ENCODE measurements at places on chromosomes 6 and 20.

- DNase-seq, result no peak
Measured at GRCh38 chr6:38133932-38134703, 314.6 kb downstream of the ZFAND3 start.

- DNase-seq, result no peak
Measured at GRCh38 chr6:99588618-99589289, 17.9 kb upstream of the PRDM13 start.

DNA sequence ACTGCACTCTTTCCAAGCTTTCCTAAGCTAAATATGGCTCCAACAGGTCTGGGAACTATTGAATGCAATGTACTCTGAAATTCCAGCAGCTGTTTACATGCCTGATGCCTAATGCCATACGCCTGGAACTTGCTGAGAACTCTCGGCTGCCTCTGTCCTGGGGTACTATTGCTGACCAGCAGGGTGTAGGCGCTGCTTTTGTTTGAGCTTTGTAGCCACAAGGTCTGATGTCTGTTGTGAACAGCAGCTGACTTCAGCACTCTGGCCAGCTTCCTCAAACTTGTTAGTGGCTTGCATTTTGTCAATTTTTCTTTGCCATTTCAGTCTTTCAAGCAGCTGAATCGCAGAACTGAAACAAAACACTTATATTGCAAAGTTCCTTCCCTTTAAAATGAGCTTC, 26.7 kb downstream of the SAYSD1 start:
- DNase-seq, result peak; percentile 74

DNA sequence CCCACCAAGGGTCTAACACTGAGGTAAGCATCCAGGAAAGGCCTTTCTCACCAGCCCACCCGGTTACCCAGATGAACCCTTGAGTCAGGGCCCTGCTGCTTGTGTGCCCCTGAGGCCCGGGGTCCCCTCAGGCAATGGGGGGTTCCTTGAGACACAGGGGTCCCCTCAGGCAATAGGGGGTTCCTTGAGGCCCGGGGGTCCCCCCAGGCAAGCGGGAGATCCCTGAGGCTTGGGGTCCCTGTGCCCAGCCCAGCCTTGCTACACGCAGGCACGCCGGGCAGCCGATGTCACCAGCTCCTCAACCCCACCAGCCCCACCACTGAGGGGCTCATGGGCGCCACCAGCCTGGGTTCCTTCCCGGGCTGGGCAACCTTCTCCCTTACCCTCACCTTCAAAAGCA, 247.2 kb downstream of the TTLL2 start:
- DNase-seq, result no peak

- peak; percentile 84 for DNase-seq
Measured at GRCh38 chr20:35145141-35145564, 2.0 kb downstream of the EDEM2 start.

GRCh38 chr20:59152559-59153354, 10.9 kb upstream of the ZNF831 start:
- DNase-seq, result no peak

- peak; percentile 33 for DNase-seq
Measured at GRCh38 chr20:24164360-24164759, 175.8 kb upstream of the GGTLC1 start.

- no peak for DNase-seq
Measured at GRCh38 chr6:71706523-71706922, 179.8 kb upstream of the RIMS1 start.

DNA sequence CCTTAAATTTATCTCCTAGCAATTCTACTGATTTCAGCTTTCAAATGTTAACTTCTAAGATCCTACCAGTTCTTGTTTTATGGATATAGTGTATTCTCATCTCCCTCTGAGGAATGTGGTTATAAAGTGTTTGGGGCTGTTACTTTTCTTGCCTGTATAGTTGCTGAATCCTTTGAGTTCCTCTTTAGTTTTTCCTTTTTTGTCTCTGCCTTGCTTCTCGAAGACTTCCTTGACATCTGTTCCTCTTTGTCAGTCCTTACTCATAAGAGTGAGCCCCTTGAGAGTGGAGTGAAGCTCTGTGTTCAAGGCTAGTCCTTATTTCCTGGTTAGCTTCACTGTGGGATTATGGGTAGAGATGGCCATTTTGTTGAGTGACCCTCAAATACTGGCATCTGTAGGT, 84.6 kb downstream of the ELOVL4 start:
- no peak for DNase-seq

GRCh38 chr20:37902504-37903313, at the start of gene VSTM2L:
VSTM2L (plus strand) TSS chr20:37903127; CDS start chr20:37903351, 224 bp downstream.
- DNase-seq, result no peak
